IMR-90 (cell line): ENCODE measurements at places on chromosomes 6 and 20.

DNA sequence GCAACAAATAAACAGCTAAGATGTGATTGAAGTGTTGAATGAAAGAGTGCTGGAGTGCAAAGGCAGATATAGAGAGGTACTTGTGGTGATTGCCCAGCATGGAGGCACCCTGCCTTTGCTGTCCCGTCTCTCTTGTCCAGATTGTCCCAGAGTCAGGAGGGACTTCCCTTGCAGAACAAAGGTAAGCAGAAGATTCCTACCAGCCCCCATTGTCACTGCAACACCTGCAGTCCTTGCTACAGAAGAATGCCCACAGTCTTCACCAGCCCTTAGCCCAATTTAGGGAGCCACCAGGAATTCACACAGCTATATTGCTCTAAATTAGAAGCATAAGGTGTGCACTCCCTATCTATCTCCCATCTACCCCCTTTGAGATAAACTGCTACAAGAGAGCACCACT lies 491.8 kb downstream of the KIF16B start:
- no peak for DNase-seq

GRCh38 chr20:23165964-23166363 lies 79.8 kb upstream of the CD93 start:
- DNase-seq, result no peak

- peak; percentile 76 for DNase-seq
Observed at GRCh38 chr6:155026022-155026705, 31.0 kb downstream of the TIAM2 start.

DNA sequence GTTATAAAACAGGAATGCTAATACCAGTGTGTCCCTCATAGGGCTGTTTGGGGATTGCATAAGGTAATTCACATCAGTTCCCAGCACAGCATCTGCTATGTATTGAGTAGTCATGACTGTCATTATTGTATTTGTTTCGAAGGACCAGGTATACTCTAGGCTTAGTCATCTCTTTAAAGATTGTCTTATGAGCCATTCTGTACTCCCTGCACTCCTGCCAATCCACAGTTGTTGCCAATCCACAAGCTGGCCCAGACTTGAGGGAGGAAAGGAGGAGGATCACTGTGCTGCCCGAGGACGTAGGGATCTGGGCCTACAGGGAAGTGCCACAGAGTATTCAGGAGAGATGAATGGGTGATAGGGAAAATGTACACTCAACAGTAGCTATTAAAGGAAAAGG lies 113.0 kb upstream of the TIAM2 start:
- DNase-seq, result peak; percentile 15

GRCh38 chr6:85419046-85419759 lies 30.7 kb upstream of the NT5E start:
- no peak for DNase-seq

DNA sequence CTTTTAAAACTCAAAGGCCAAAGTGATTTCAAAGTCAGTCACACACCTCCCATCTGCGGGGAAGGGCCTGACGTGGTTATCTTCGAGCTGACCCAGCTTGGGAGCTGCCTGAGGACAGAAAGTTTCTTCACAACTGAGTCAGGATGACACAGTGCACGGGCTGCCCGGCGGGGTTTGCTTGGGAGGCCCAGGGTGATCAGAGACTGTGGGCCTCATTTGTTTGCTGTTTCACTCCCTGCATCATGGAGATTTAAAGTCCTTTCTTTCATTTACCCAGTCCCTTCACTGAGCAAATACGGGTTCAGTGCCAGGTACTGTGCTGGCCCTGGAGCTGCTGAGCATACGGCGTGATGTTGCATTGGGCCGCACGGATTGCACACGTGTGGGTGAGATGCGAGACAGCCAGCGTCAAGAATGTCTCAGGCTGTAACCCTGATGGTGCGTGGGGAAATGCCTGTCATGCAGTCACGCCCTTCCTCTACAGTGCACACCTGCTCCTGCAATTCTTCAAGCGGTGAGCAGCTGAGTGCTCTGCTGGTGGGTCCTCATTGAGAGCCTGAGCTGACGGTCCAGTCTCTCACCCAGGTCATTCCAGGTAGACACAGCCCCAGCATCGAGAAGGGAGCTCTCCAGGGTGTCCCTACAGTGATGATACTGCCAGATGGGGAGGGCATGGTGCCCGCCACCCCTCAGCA lies 82.7 kb upstream of the PMEPA1 start:
- no peak for DNase-seq

DNA sequence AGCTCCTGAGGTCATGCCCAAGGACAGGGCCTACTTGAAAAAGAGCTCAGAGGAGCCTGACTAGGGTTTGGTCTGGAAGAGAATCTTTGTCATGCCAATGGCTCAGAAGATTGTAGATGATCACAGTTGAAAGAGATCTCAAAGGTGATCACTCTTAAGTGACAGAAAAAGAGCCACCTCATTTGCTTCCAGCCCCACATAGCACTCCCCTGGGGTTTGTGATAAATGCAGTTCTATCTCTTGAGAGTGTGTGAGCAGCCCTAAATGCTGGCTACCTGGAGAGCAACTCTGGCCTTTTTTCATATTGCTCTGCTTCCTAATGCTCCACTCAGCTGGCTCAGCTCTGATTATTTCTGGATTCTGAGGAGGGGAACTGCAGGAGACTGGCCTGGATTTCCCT lies 39.3 kb downstream of the KLHL32 start:
- DNase-seq, result no peak

- no peak for DNase-seq
Observed at GRCh38 chr6:83952830-83953229, 80.7 kb upstream of the MRAP2 start.

DNA sequence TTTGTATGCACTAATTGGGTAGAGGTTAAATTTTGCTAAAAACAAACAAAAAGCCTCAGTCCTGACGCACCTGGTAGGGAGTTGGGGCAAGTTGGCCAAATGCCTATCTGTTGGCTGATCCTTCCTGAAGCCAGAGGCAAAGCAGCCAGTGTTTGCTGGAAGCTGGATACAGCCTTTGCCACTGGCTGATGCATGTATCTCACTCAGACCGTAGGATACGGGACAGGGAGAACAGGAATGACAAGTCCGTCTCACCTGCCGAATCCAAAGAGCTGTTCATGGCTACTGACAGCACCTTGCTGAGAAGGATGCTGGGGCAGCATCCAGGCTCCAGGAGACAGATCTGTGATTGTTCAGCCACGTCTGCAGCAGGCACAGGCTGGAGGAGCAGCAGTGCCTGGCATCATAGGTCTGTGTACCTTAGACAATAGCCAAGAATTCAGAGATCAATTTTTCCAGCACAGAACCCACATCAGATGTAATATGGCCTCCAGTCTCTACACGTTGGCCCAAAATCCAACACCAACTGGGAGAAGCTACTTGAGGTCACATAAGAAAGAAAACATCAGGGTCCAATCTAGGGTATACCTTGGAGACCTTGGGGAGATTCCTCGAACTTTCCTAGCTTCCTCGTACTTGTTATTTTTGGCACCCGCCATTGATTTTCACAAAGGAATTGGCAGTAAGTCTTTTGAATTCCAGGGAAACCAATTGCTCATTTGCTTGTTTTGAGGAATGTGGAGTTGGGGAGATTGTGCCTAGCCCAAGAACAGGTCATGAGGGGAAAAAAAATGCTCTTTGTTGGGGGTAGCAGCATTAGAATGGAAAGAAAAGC lies 108.5 kb upstream of the ARMC2 start:
- no peak for DNase-seq

DNA sequence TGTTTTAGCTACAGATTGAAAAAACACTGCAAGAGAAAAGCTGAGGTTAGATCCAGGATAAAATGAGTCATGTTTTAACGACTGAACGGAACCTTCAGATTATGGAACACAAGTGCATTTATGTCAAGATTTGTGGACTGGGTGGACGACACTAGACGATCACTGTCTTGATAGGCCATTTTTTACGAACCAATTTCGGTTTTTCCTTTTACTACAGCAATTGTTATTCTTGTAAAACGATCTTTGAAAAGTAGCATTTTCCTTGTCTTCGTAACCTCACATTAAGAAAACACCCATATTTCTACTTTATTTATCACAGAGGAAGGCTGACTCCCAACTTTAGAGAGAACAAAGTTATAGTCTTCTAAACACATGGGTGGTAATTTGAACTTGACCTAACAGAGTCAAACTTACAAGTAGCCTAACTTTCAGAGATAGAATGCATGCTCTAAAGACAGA lies 294.2 kb upstream of the TCF21 start:
- peak; percentile 34 for DNase-seq

GRCh38 chr6:376827-377640 lies 14.5 kb upstream of the IRF4 start:
- DNase-seq, result no peak

GRCh38 chr20:53635221-53635620 lies 41.6 kb upstream of the ZNF217 start:
- DNase-seq, result no peak

DNA sequence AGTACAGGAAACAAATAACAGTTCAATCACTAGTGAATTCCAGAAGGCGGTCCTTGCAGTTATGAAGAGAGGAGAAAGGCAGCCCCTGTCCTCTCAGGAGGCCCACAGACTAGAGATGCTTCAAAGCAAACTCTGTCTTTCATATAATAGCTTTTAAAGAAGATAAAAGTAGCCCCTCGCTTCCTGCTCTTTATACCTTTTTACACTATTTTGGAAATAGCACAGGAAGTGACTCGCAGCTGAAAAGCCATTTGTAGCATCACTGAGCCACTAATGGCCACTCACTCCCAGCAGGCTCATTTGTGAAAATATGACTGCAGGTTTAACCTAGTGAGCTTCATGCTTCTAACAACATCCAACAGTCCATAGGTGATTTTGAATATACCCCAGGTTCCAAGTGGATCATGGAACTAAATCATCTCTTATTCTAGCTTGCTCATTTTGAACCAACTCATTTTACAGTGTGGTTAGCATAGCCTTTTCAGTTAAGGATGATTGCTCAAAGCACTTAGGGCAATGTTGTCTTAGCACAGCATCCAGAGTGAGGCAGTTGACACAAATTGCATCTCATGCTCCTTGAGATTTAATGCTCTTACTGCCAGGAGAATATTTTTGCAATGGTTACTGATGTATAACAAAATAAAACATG lies 136.0 kb upstream of the NRSN1 start:
- no peak for DNase-seq
